Natural killer cell treated with Interleukin-12 subunit alpha and Interleukin-12 subunit beta and Interleukin-15 and Interleukin-18, amount 100 ng/mL, for 72 hours (primary cell): ENCODE measurements at places on chromosomes 5 and 9. TPM values are rescaled to one million over a fixed set of nuclear protein-coding genes. Genes with fewer than 3 reads are reported as not detected.

OR1N1 gene
- total RNA-seq, result not detected

DNA sequence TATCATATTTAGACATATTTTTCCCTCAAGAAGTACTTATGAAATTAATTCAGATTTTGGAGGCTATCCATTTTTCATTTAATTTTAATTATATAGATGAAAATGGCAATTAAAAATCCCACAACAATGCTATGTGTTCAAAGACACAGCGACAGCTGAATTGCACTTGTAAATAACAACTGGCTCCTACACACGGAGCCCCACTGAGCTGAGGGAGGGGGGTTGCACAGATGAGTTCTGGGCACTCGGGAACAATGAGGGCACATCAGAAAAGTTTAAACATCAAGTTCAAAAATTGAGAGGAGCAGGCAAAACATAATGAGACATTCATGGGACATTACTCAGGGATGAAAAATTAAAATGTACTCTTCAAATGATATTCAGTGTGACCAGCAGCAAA lies 104.9 kb downstream of the MARCHF3 start:
- no peaks in the 10 kb centered on the region for H3K27me3 ChIP-seq
- H3K4me1 ChIP-seq, result no peaks in the 10 kb centered on the region
- no peak overlapping the region for H3K4me3 ChIP-seq
- H3K27ac ChIP-seq, result no peak overlapping the region

DNA sequence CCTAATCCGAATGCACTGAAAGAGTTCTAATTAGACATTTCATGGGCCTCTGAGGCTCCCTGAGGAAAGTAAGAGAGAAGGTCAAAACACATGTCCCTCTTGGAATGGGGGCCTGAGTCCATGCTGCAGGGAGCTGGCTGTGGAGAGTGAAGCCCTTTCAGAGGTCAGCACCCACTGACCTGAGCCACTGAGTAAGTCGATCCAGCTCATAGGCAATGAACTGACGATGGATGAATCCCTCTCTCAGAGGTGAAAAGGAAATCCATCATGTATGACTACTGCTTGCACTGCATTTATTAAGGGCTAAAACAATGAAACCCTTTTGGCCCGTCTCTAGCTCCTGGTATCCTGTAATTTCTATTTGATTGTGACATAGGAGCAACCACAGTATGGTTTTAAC lies 288.9 kb upstream of the VLDLR start:
- DNase-seq, result no peak
- no peaks in the 10 kb centered on the region for H3K36me3 ChIP-seq
- no peak overlapping the region for H3K4me3 ChIP-seq
- H3K27ac ChIP-seq, result no peak overlapping the region

DNA sequence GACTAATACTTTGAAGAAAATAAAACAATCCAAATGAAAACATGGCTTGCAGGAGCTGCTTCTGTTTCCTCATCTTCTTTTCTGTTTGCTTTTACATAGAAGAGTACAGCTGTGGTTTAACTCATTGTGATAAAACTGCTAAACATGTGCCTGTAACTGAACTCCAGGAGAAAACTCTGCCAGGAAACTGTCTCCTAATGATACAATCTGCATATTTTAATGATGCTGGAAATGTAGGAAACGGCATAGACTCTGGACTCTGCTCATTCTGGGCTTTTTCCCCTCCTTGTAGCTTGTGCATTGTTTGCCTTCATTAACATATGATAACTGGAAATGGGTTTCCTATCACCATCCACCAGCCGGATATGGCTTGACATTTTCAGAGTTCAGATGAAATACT lies 813.3 kb upstream of the WWC1 start:
- H3K27me3 ChIP-seq, result no peaks in the 10 kb centered on the region
- no peak overlapping the region for H3K4me3 ChIP-seq

DNA sequence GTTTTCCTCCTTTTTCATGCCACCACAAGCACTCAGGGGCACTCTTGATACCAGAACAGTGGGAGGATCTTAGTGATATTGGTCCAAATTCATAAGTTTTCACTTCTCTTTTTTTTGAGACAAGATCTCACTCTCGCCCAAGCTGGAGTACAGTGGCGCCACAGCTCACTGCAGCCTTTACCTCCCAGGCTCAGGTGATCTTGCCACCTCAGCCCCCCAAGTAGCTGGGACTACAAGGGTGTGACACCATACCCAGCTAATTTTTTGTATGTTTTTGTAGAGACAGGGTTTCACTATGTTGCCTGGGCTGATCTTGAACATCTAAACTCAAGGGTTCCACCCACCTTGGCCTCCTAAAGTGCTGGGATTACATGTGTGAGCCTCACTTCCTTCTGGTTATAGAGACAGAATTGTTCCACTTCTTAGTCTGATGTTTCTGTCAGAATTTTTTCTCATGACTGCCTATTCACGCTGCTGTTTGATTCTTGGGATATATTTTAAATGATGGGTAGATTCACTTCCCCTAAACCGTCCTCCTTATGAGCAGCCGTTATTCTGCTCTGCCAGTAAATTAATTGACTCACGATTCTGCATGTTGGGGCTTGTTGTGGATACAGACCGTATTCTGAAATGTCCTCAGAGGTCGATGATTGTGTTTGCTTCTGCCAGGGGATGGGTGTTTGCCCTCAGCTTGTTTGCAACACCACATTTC lies 30.8 kb downstream of the MTAP start:
- H3K36me3 ChIP-seq, result peaks cover 14% of the 10 kb centered on the region
- peak overlapping the region; percentile 47 for H3K4me3 ChIP-seq
- DNase-seq, result no peak
- no peaks in the 10 kb centered on the region for H3K27me3 ChIP-seq
- H3K27ac ChIP-seq, result peak overlapping the region; percentile 16
- H3K4me1 ChIP-seq, result peaks cover 22% of the 10 kb centered on the region

DNA sequence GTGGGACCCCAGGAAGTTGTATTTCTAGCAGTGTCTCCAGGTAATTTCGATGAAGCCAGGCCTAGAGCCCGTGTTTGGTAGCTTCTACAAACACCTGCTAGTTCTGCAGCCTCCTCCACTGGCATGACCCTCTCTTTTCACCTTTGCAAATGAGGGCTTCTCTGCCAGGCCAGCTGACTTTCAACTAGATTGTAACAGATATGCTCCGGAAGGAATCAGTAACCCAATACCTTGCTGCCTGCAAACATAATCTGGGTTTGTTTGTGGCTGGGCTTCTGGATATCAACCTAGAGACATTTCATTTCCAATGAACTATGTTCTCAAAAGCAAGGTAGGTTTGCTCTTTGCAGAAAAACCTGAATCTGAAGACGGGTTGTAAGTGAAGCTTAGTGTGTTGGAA lies 354.8 kb downstream of the DMRT2 start:
- H3K4me3 ChIP-seq, result no peak overlapping the region
- H3K27me3 ChIP-seq, result no peaks in the 10 kb centered on the region
- no peak for DNase-seq
- no peaks in the 10 kb centered on the region for H3K4me1 ChIP-seq
- no peaks in the 10 kb centered on the region for H3K36me3 ChIP-seq

GRCh38 chr5:69034898-69035297 lies 58.9 kb upstream of the SLC30A5 start:
- H3K27ac ChIP-seq, result no peak overlapping the region
- DNase-seq, result no peak
- no peak overlapping the region for H3K4me3 ChIP-seq
- H3K36me3 ChIP-seq, result no peaks in the 10 kb centered on the region
- no peaks in the 10 kb centered on the region for H3K4me1 ChIP-seq
- peaks cover 21% of the 10 kb centered on the region for H3K27me3 ChIP-seq

GRCh38 chr9:17120203-17120602 lies 14.6 kb upstream of the CNTLN start:
- no peaks in the 10 kb centered on the region for H3K4me1 ChIP-seq
- no peak overlapping the region for H3K4me3 ChIP-seq
- H3K27me3 ChIP-seq, result peaks cover 10% of the 10 kb centered on the region
- no peak overlapping the region for H3K27ac ChIP-seq
- no peak for DNase-seq
- H3K36me3 ChIP-seq, result no peaks in the 10 kb centered on the region

GGTA1 gene
- total RNA-seq, result not detected

GRCh38 chr5:15474143-15474719 lies 25.7 kb upstream of the FBXL7 start:
- H3K4me1 ChIP-seq, result no peaks in the 10 kb centered on the region
- no peaks in the 10 kb centered on the region for H3K27me3 ChIP-seq
- H3K36me3 ChIP-seq, result no peaks in the 10 kb centered on the region
- DNase-seq, result no peak

GRCh38 chr5:75239681-75240080 lies 3.0 kb upstream of the ANKRD31 start:
- no peak for DNase-seq
- H3K27ac ChIP-seq, result no peak overlapping the region
- H3K4me1 ChIP-seq, result no peaks in the 10 kb centered on the region
- no peak overlapping the region for H3K4me3 ChIP-seq
- no peaks in the 10 kb centered on the region for H3K36me3 ChIP-seq
- peaks cover 7% of the 10 kb centered on the region for H3K27me3 ChIP-seq

PRUNE2 gene
- 0.57 TPM for total RNA-seq

GRCh38 chr5:32249668-32250067 lies 63.1 kb downstream of the MTMR12 start:
- H3K4me3 ChIP-seq, result no peak overlapping the region
- H3K4me1 ChIP-seq, result peaks cover 13% of the 10 kb centered on the region
- H3K27me3 ChIP-seq, result no peaks in the 10 kb centered on the region
- DNase-seq, result no peak

- H3K4me3 ChIP-seq, result peak within 1 kb of the TSS; percentile 96
- H3K27ac ChIP-seq, result peak within 1 kb of the TSS; percentile 77
- DNase-seq, result peak; percentile 87
- H3K27me3 ChIP-seq, result no peaks in the 10 kb centered on the region
- no peaks in the 10 kb centered on the region for H3K36me3 ChIP-seq
These were observed at the start of gene GALNT10 for GRCh38 chr5:154190595-154191304. Gene GALNT10 (plus strand): TSS chr5:154190733. CDS start chr5:154190867, 134 bp downstream.

GRCh38 chr9:2018764-2019558 lies 3.8 kb downstream of the SMARCA2 start:
- H3K4me1 ChIP-seq, result peaks cover 55% of the 10 kb centered on the region
- no peaks in the 10 kb centered on the region for H3K36me3 ChIP-seq
- no peak for DNase-seq
- no peaks in the 10 kb centered on the region for H3K27me3 ChIP-seq
- H3K27ac ChIP-seq, result peak overlapping the region; percentile 97

- H3K4me3 ChIP-seq, result no peak overlapping the region
- H3K4me1 ChIP-seq, result no peaks in the 10 kb centered on the region
- no peaks in the 10 kb centered on the region for H3K36me3 ChIP-seq
- DNase-seq, result peak; percentile 18
These were observed 158.2 kb downstream of the MACROH2A1 start for GRCh38 chr5:135240781-135241360.

- peaks cover 10% of the 10 kb centered on the region for H3K4me1 ChIP-seq
- no peaks in the 10 kb centered on the region for H3K27me3 ChIP-seq
- no peak for DNase-seq
- no peak overlapping the region for H3K4me3 ChIP-seq
- peaks cover 31% of the 10 kb centered on the region for H3K36me3 ChIP-seq
- peak overlapping the region; percentile 12 for H3K27ac ChIP-seq
These were observed 11.6 kb upstream of the SPTAN1 start for GRCh38 chr9:128540634-128541360.

TRPM6 gene
- 0.12 TPM for total RNA-seq

DNA sequence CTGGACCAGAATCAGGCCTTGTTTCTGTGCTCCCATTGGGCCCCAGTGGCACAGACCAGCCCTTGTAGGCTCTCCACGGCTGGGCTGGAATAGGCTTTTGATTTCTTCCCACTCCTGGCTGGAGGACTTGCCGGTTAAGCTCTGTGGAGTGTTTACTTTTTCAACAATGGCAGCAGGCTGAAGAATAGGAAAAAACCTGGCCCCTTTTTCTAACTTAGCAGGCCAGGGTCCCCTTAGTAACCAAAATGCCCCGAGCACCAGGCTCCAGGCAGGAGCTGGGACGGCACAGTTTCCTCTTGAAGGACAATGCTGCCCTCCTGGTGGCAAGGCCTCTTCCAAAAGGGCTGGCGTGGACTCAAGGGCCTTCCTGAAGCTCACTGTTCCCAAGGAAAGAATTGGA lies 230.3 kb downstream of the CRB2 start:
- no peak for DNase-seq
- H3K36me3 ChIP-seq, result peaks cover 9% of the 10 kb centered on the region
- no peak overlapping the region for H3K4me3 ChIP-seq
- H3K27ac ChIP-seq, result no peak overlapping the region
- H3K4me1 ChIP-seq, result no peaks in the 10 kb centered on the region
- H3K27me3 ChIP-seq, result no peaks in the 10 kb centered on the region
